ENCODE measurements at places on chromosomes 4 and X.
A peak's percentile ranks its signal among the peaks of the same experiment; 100 is the strongest.

GRCh38 chr4:184616633-184617551 lies 32.4 kb downstream of the CASP3 start:
- no peak for DNase-seq

- DNase-seq, result no peak
Observed at GRCh38 chr4:36489798-36490197, 208.4 kb downstream of the DTHD1 start.

DNA sequence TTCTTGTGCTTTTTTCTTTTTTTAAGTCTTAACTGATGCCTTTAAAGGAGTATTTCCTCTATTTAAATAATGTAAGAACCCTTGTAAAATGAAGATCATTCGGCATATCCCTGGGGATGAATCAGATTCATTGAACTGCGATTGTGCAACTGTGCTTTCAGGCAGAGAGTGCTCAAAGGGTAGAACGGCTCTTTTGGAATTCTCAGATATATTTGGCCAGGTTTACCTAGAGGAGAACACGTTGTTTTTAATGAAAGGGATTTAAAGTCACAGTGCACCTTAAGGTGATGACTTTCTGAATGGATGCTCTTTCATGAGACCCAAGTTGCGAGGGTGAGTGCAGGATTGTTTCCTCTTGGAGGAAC lies 51.6 kb upstream of the ELOVL6 start:
- no peak for DNase-seq

GRCh38 chr4:109999585-109999912 lies 86.9 kb downstream of the EGF start:
- no peak for DNase-seq

- no peak for DNase-seq
Observed at GRCh38 chr4:55758066-55758465, 61.5 kb upstream of the EXOC1L start.

GRCh38 chrX:155048977-155049619 lies 21.8 kb downstream of the CMC4 start:
- DNase-seq, result peak; percentile 54

DNA sequence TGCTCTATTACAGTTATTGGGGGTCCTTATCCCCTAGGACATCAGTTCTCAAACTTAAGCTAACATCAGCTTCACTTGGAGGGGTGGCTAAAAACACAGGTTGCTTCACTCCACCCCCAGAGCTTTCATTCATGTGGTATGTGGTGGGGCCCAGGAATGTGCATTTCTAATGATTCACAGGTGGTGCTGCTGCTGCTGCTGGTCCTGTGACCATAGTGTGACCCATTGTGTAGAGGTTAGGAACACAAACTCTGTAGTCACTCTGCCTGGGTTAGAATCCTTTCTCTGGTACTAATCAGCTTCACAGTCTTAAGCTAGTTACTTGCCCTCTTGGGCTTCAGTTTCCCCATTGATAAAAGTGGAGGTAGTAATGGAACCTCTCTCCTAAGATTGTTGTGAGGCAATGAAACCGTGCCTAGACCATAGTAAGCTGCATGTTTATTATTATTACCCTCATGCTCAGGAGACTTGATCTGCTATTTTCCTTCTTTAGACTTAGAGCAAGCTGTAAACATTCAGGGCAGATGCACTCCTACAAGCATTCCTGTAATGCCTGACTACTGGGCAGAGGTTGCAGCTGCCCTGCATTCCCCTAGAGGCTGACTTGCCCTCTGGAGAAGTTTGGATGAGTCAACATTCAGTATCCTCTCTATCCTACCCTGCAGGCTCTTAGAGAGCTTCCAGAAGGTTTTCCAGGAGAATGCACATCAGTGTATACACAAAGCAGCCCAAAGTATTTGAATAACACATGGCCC lies 94.1 kb upstream of the ACSL4 start:
- no peak for DNase-seq

- DNase-seq, result no peak
Observed at GRCh38 chrX:69136546-69137331, 28.5 kb downstream of the PJA1 start.

DNA sequence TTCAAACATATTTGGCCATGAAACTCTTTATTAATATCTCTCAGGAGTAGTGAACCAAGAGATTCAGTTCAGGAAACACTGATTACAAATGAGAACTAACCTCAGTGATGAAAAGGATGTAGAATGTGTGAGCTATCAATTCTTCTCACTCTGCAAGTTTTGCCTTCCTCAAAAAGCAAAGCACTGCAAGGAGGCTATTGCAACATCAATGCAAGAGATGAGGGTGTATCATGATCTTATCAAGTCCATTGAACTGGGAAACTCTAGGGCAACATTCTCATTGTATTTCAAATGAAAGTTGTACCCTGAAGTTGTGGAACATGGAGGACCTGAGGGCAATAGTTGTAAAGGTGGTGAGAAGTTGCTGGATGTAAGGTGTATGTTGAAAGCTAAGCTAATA lies 56.4 kb upstream of the VEGFC start:
- no peak for DNase-seq

DNA sequence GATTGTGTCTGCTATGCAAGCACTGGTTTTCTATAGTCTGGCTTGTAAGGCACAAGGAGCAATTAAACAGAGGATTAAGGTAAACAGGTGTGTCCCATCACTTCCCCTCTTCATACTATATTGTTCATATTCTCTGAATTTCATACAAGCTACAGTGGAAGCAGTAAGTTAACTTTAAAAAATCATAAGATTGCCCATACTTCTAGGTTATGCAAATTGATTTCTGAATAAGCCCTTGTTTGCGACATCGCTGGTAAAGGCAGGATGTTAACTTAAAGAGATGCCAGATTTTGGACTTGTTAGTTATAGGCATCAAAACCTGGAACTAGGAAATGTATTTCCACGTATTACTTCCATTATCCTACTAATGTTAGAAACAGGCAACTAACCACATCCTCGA lies 1.0 kb upstream of the TMEM131L start:
- no peak for DNase-seq

DNA sequence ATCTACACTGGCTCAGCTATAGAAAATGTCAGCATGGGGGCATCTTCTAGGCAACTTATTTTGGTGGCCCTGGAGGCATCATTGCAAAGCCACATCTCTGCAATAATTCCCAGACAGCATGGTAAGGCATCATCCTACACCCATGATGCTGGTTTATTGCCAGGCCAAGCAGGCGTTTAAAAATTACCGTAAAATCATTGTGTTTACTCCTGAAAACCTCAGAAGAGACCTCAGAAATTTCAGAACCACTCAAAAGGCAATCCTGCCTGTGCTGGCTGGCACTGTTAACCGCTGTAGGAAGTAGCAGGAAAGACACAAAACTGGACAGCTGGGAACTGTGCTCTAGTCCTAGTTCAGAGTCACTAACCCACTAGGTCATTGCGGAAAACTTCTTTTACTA lies 63.2 kb downstream of the MID1 start:
- no peak for DNase-seq

- no peak for DNase-seq
Observed at GRCh38 chr4:3305610-3306371, 13.0 kb downstream of the RGS12 start.

- no peak for DNase-seq
Observed at GRCh38 chrX:86329174-86329573, 180.9 kb downstream of the DACH2 start.

- DNase-seq, result no peak
Observed at GRCh38 chr4:108742451-108743420, 20.1 kb downstream of the ETNPPL start.

GRCh38 chrX:40179283-40179682 lies 81.5 kb upstream of the BCOR start:
- no peak for DNase-seq

DNA sequence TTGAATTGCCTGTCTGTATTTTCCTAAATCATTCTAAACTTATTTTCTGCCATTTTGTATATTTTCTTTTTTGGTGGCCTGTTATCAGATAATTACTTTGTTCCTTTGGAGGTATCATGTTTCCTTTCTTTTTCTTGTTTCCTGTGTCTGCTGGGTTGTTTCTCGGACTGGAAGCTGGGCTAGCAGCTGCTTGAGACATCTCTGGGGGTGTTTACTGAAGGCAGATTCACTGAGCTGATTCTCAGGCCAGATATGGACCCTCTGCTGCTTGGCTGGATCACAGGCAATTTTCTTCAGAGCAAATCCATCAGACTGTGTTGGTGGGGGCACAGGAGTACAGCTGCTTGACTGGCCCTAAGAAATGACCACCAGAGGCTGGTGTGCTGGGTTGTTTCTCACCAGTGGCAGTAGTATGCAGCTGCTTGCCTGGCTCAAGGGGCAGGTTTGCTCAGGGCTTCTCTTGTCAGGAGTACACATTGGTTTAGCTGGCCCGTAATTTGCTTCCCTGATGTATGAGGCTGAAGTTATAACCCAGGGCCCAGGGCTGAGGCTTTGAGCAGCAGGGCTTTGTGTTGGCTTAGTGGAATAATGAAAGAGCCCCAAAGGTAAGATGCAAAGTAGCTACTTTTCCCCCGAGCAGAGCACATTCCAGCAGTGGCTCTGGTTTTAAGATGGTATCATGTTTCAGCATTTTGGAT lies 680.6 kb downstream of the TECRL start:
- no peak for DNase-seq

DNA sequence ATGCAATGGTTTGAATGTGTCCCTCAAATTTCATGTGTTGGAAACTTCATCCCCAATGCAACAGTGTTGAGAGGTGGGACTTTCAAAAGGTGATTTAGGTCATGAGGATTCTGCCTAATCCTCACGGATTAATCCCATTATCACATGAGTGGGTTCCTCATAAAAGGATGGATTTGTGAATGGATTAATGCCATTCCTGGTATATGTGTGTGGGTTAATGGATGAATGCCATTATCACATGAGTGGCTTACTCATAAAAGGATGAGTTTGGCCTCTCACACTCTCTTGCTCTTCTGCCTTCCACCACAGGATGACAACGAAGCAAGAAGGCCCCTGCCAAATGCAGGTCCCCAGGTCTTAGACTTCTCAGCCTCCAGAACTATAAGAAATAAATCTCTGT lies 30.5 kb upstream of the NEUROG2 start:
- no peak for DNase-seq

DNA sequence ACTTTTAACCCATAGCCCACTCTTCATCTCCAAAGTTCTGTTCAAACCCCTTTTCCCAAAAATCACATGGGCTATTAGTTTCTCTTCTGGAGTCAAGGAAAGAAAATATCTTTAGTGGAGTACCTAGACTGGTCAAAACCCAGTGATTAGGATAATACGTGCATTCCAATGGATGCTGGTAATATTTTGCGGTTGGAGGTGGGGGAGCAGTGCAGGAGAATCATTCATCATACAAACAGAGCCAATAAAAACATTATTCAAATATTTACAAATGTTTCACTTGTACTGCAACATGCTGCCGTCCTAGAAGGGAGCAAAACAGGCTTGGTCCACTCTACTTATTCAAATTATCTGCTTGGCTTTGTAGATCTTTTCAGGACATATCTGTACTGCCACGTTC lies 57.2 kb upstream of the RAB9B start:
- no peak for DNase-seq

GRCh38 chr4:163164591-163164990 lies 2.1 kb downstream of the NAF1 start:
- DNase-seq, result peak; percentile 18

DNA sequence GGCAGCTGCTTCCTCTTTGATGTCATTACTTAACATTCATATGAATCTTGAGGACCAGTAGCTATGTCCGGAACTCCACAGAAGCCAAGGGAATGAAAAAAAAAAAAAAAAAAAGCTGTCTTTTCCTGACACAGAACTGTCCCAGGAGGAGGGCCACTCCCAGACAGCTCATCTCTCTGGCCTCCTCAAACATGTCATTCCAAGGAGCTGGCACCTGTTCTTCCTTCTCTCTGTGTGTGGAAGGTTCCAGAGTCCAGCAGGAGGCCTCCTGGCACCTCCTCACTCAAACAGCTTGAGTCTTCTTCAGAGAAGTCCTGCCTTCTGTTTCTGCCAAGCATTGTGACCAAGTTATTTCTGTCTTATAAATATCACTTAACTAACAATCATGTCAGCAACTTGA lies 458.5 kb downstream of the AFF2 start:
- no peak for DNase-seq

GRCh38 chrX:38890963-38891362 lies 89.7 kb downstream of the MID1IP1 start:
- DNase-seq, result no peak

DNA sequence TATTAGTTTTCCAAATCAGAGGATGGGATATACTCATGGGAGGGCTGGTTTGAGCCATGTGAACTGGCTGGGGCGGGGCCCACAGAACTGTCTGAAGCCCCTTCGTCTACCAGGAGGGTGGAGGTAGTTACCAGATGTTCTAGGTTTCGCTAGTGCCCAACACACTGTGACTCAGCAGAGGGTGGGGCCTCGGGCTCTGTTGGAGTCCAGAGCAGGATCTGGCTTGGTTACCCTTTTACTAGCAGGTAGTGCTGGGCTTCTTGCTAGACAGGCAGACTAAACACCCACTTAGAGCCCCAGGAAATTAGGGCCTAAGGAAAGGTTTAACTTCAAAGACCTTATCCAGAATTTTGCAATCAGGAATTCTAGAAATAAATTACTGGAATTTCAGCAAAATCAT lies 56.2 kb upstream of the CHRDL1 start:
- DNase-seq, result no peak

- DNase-seq, result no peak
Observed at GRCh38 chrX:153646620-153647373, at the start of gene DUSP9. Gene DUSP9 (plus strand): TSS chrX:153647203. CDS start chrX:153647954, 751 bp downstream.

DNA sequence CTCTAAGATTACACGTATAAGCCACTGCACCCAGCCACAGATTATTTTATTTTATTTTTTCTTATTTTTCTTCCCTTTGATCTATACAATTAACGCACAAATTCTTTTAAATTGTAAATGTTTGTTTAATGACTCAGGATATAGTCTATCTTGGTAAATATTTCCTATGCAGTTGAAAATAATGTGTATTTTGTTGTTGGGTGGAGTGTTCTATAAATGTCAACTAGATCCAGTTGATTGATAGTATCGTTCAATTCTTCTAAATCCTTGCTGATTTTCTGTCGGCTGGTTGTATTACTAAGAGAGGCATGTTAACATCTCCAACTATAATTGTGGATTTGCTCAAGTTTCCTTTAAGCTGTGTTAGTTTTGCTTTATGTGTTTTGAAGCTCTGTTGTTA lies 92.0 kb downstream of the TRAPPC11 start:
- DNase-seq, result no peak

DNA sequence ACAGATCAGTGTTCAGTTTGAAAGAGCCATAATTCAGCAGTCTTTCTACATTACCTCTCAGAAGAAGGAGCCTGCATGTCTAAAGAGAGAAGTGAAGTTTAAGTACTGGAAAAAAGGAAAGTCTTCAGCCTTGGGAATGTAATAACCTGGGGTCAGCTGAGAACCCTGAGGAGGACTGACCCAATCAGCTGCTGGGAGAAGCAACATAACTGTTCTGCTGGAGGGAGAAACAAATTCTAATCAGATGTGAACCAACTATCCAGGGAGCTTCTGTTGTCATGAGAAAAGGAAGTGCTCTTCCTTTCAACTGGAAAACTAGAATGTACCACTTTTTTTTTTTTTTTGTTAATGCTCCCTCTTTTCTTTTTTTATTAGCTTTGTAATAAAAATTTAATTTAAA lies 64.5 kb upstream of the PDE5A start:
- no peak for DNase-seq
